Esophagus squamous epithelium (tissue), 5 donors: ENCODE measurements at places on chromosomes 12 and 14.

- no peak for DNase-seq
Measured at GRCh38 chr12:28313631-28314030, 123.4 kb downstream of the CCDC91 start.

DNA sequence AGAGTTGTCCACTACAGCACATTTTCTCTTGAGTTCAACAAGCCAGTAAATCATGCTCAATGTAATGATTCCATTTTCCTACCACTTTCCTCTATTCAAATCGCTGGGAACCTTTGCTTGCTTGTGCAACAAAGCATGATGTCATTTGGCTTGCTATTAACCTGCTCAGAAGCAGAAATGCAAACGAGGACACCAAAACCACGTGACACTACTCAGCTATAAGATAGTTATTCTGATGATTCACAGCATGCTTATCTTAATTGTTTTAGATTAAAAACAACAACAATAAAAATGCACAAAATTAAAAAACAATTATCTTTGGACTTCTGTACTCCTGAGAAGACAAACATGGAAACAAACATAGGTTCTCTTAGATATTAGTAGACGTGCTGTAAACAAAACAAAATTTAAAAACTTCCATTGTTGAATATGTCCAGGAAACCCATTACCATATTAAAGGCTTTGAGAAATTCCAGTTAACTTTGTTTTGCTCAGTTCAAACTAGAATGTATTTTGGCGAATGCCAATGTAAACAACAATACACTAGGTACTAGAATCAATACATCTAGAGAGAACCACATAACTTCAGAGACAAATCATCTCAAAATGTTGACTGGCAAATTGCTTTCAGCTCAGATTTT is 77.5 kb upstream of the KRAS start:
- no peak for DNase-seq

GRCh38 chr12:49689785-49690184 is 17.4 kb downstream of the FMNL3 start:
- no peak for DNase-seq

DNA sequence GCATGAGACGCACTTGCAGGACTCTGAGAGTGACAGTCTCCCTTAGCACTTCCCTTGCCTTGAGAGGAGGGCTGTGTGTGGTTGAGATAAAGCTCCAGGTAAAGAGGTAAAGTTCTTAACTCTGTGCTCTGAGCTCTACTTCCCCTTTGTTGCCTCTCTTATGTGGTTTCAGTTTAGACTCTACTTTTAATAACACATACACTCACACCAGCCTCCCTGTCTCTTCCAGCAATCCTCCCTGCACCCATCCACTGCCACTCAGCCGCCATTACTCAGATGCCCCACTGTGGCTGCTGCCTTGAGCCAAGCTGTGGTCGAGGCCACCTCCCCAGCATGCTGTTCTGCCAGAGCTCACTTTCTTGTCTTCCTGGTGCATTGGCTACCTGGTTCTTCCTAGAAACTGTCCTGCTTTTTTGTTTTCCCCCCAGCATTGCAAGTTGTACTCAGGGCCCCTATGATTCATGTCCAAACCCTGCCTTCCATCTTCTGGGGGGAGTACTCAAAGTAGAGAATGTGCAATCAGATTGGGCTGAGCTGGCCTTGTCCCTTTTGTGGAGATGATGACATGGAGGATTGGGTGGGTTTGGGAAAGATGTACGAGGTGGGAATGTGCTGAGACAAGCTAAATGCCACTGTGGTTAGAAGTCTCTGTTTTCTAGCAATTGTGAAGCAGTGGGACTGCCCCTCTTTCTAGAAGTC is 115.5 kb upstream of the PARP11 start:
- DNase-seq = no peak

DNA sequence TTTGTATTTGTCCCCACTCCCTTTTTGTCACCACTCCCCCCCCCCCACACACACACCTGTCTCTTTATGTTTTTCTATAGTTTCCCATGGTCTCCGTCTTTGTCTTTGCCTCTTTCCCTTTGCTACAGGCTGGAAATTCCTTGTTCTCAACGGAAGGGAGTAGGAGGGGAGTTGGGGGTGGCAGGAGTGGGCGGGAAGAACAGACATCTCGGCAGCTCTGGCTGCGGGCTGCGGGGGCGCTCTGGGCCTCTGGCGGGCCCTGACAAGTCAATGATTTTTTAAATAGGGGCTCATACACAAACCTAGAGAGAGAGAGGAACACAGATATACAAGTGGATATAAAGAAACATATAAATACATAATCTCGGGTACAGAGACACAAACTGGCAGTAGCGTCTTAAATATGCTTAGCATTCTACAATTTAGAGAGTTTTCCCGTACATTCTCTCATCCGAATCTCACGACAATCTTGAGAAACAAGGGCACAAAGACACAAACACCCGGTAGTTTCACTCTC is 2.4 kb upstream of the NAB2 start:
- DNase-seq = no peak

- DNase-seq = no peak
Measured at GRCh38 chr12:10567813-10568212, 45.6 kb downstream of the MAGOHB start.

- no peak for DNase-seq
Measured at GRCh38 chr14:23102801-23103200, 2.0 kb downstream of the CIROP start.

DNA sequence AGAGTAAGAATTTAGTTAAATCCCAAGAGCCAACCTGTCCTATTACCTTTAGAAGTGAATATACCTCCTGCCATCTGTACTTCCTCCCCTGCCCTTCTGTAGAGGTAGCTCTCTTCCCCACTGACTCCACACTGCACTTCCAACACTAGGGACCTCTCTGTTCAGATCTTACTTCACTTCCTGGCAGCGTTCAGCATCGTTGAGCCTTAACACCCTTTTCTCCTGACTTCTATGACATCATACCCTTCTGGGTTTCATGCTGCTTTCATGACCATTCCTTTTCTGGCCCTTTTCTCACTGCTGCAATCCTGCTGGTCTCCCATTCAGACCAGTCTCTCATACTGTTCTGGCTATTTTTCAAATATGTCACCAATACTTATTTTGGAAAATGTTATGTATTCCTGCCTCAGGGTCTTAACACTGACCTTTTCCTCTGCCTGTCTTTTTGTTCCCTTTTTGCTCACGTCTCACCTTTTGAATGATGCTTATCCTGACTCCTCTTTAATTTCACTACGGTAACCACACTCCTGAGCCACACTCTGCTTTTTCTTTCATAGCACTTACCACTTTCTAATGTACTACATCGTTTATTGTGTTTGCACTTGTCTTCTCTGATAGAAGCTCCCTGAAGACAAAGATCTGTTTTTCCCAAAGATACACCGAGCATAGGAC is 67.6 kb downstream of the PLEKHA5 start:
- DNase-seq = no peak

GRCh38 chr12:3632754-3633153 is 120.2 kb downstream of the CRACR2A start:
- no peak for DNase-seq

GRCh38 chr12:3295646-3296408 is 195.2 kb upstream of the PRMT8 start:
- no peak for DNase-seq

DNA sequence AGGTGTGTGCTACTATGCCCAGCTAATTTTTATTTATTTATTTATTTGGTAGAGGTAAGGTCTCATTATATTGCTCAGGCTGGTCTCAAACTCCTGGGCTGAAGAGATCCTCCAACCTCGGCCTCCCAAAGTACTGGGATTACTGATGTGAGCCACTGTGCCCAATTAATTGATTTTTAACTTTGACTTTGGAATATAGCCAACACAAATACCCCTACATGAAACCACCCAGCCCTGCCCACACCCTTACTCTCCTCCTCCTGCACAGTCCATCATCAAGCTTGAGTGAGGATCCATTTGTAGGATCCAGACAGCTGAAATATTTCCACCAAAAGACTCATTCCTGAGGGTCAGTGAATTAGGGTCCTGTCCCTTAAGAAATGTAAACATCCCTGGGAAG is 3.3 kb upstream of the TEAD4 start:
- no peak for DNase-seq

DNA sequence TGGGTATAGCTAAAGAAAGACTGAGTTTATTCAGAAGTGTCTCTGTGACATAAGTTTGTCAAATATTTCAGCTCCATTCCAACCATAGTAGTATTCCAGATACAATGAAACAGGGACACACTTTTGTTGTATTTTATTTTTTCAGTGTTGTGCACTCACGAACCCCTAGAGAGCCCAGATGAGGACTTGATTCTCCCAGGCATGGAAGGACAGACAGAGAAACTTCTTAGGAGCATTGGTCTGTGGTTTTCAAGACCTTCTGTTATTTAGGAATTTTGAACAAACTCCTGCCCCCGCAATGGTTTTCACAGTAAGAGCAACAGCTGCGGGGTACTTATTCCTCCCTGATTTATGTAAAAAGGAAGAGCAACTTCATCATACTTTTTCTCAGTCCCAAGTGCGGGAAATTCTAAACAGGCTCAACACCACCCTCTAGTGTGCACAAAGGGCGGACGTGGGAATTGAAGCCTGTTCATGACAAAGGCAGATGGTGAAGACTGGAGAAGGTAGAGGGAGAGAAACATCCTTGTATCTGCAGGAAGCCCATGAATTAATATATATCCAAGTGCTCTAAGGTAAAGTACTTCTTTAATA is 147.6 kb downstream of the PAH start:
- no peak for DNase-seq

DNA sequence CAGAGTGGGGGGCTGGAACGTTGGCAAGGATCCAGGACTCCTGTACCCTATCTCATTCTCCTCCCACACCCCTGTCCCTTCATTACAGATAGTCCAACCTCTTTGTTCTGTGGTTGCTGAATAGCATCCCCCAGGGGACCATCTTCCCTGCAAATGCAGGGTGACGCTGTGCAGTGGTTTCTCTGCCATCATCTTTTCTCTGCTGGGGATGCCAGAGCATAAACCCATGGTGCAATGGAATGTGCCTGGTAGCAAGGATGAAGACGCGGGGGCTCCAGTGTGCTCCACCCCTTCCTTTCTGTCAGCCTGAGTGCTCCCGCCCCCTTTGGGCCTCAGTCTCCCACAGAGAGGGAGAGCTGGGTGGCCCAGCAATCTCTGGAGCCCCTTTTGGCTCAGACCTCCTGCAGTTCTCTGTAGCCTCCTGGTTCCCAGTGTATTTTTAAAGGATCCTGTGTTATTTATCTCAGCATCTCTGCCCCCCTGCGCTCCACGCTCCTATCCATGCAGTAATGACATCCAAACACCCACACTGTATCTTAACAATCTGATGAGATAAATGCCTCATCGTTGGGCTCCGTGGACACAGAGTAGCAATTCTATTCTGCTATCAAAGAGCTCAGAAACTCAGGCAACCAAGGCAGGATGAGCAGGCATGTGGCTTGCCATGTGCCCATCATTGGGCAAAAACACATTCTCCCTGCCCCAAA is 212.8 kb downstream of the CACNA1C start:
- DNase-seq = no peak

DNA sequence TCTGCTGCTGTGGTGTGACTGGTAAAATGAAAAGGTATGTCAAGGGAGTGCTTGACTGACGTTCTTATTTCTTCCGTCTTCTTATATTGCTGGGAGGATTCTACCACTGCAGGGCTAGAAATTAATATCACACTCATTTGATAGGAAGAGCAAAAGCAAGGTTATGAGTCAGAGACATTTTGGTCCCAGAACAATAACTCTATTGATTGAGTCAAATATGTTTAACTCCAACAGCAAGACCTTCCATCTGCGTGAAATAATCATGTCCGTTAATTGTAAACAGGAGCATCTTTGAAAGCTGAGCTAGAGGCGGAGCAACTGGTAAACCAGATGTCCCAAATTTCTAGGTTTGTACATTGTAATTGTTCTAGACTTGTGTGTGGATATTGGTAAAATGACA is 1293.6 kb downstream of the AACS start:
- DNase-seq = no peak

DNA sequence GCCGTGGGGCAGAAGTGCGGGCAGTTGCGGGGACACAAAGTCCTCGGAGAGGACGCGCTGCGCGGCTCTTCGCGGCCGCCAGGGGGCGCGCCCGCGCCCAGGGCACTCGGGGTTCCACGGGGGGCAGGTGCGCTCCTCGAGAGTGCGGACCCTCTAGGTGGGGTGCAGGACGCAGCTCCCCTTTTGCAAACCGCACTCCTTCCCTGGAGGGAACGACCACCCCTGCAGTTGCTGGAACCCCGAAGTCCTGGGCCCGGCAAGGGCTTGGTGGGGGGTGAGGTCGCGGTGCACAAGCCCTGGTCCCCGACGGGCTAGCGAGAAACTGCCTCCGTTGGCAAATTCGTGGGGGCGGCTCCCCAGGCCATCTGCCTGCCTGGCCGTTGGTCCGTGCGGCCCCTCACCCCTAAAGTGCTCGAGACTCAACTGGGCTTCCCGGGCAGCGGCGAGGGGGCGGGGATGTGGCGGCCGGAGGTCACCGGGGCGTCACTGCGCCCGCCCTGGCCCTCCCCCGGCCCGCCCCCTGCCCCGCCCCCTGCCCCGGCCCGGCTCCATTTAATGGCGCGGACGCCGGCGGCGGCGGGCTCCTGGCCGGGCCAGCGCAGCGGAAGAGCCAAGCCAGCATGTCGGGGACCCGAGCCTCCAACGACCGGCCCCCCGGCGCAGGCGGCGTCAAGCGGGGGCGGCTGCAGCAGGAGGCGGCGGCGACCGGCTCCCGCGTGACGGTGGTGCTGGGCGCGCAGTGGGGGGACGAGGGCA is at the start of gene ADSS1:
ADSS1 (plus strand) TSS at position 579 of the 756 bp plus-strand sequence; CDS start at position 621, 42 bp downstream.
- DNase-seq = no peak

DNA sequence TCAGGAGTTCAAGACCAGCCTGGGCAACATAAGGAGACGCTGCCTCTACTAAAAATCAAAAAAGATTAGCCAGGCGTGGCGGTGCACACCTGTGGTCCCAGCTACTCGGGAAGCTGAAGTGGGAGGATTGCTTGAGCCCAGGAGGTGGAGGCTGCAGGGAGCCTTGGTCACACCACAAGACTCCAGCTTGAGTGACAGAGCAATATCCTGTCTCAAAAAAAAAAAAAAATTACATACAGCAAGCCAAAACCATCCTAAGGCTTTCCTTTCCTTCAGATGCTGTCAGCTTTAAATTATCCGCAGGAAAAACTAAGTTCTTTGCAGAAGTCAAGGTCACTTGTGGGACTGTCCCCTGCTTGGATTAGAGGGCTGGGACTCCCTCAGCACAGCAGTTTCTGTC is 1.3 kb downstream of the CS start:
- no peak for DNase-seq

DNA sequence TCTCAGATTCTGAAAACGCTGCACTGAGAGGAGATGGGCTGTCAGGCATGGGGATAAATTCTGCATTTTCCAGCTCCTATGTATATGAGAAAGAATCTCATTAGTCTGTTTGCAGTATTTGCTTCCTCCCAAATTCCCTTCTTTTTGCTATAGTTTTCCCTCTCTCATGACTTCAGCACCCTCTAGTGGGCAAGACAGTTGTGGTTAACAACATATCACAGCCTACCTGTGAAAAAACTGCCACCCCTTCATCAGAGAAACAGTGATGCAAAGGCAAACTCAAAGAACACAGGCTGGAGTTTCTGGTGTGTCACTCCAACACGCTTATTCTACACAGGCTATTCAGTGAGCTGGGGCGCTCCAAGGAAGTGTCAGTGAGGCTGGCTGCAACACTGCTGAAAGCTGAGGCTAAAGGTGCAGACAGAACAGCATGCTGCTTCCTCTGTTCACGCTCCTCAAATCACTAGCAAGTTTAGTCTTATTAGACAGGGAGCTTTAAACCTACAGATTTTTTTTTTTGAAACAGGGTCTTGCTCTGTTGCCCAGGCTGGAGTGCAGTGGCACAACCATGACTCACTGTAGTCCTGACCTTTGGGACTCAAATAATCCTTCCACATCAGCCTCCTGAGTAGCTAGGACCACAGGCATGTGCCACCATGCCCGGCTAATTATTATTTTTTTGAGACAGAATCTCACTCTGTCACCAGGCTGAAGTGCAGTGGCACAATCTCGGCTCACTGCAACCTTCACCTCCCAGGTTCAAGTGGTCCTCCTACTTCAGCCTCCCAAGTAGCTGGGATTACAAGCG is 19.3 kb downstream of the ZC2HC1C start:
- no peak for DNase-seq
